ENCODE measurements at places on chromosomes 1 and 21. TPM values are rescaled to one million over a fixed set of nuclear protein-coding genes. Genes with fewer than 3 reads are reported as not detected.

GRCh38 chr1:179169616-179170467 is 59.6 kb downstream of the ABL2 start:
- peaks cover 41% of the 10 kb centered on the region for H3K4me1 ChIP-seq
- no peak for DNase-seq
- H3K27me3 ChIP-seq: no peaks in the 10 kb centered on the region
- H3K27ac ChIP-seq: no peak overlapping the region
- no peaks in the 10 kb centered on the region for H3K36me3 ChIP-seq

DNA sequence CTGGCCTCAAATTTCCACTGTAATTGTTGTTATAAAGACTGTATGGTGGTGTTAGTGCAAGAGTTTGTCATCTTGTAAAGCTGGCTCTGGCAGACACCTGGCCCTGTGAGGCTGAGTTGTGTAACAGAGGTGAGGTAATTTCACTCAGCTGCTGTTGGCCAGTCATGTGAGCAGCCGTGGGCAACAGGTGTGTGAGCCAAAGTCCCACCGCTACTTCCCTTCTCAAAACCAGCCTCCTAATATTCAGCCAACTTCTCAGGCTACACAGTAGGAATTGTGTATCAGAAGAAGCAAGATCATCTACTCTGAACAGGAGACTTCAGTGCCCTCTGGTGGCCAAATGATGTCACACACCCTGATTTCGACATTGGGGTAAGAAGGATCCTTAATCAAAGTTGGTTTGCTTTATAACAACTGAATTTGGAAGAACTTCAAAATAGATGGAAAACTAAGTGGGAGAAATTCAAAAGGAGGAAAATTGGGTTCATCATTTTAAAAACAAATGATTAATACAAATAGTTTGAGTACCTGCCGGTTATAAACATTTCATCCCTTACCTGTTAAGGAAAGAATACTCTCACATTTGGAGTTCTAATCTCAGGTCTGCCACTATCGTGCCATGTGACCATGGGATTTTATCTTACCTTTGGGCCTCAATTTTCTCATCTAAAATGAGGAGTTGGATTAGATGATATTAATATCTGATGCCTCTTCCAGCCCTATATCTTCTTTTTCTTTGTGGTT is 2.6 kb upstream of the CREG1 start:
- H3K27ac ChIP-seq: no peak overlapping the region
- peak; percentile 85 for DNase-seq
- no peak overlapping the region for H3K4me3 ChIP-seq
- H3K36me3 ChIP-seq: no peaks in the 10 kb centered on the region
- peaks cover 26% of the 10 kb centered on the region for H3K4me1 ChIP-seq

DNA sequence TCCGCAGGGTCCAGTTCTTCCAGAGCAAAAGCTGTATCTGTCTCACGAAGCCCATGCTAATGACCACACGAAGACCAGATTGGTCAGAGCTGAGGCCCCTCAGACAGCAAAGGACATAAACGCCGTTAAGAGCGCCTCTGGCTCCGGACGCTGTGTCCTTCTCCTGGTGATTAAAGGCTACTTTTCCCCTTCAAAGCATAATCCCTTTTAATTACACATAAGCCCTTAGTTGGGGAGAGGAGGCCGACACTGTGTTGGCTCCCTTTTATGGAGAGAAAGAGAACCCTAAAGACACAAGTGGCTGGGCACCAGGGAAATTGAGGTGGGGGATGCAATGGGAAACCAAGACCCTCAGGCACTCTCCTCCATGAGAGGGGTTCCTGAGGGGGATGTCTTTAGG is at the start of gene ABCA4:
Gene ABCA4 (minus strand): TSS at position 158 of the 400 bp plus-strand sequence. CDS start 103 bp downstream, at position 55.
- no peak within 1 kb of the TSS for H3K27ac ChIP-seq
- no peaks in the 10 kb centered on the region for H3K27me3 ChIP-seq
- H3K36me3 ChIP-seq: no peaks in the 10 kb centered on the region
- no peak for DNase-seq
- H3K4me3 ChIP-seq: no peak within 1 kb of the TSS

GRCh38 chr1:36576118-36576517 is 93.4 kb upstream of the CSF3R start:
- H3K4me3 ChIP-seq: no peak overlapping the region
- no peak for DNase-seq
- H3K27me3 ChIP-seq: peaks cover 28% of the 10 kb centered on the region
- no peaks in the 10 kb centered on the region for H3K4me1 ChIP-seq
- no peak overlapping the region for H3K27ac ChIP-seq
- no peaks in the 10 kb centered on the region for H3K36me3 ChIP-seq

- peaks cover 60% of the 10 kb centered on the region for H3K4me1 ChIP-seq
- H3K27me3 ChIP-seq: no peaks in the 10 kb centered on the region
- H3K36me3 ChIP-seq: no peaks in the 10 kb centered on the region
- DNase-seq: no peak
- H3K27ac ChIP-seq: peak overlapping the region; percentile 58
These were observed 19.0 kb downstream of the H6PD start for GRCh38 chr1:9253453-9254105.

DNA sequence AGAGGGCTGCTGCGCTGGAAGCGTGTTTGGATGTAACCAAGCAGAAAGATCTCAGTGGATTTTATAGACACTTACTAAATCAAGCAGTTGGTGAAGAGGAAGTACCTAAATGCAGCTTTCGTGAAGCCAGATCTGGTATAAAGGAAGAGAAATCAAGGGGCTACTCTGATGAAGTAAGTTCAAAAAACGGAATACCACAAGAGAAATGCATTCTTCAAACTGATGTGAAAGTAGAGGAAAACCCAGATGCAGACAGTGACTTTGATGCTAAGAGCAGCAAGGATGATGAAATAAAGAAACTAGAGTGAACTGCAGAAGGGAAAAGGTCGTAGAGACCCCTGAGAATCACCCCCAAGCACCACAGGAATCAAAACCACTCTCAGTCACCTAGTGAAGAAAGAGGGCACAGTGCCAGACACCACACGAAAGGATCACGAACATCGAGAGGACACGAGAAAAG is 40.8 kb upstream of the NEXN start:
- H3K4me1 ChIP-seq: peaks cover 8% of the 10 kb centered on the region
- no peak for DNase-seq
- no peak overlapping the region for H3K4me3 ChIP-seq
- peaks cover 9% of the 10 kb centered on the region for H3K36me3 ChIP-seq
- H3K27me3 ChIP-seq: no peaks in the 10 kb centered on the region
- no peak overlapping the region for H3K27ac ChIP-seq

- no peaks in the 10 kb centered on the region for H3K27me3 ChIP-seq
- H3K4me1 ChIP-seq: no peaks in the 10 kb centered on the region
- no peak overlapping the region for H3K4me3 ChIP-seq
- H3K36me3 ChIP-seq: no peaks in the 10 kb centered on the region
- no peak for DNase-seq
These were observed 40.4 kb downstream of the PCNX2 start for GRCh38 chr1:233255145-233255544.

The CFHR1 gene
- total RNA-seq: not detected

All from sigmoid colon (tissue), 7 donors.